Endothelial cell (in vitro differentiated cells): ENCODE measurements at places on chromosomes 2 and 18. TPM values are rescaled to one million over a fixed set of nuclear protein-coding genes. Genes with fewer than 3 reads are reported as not detected.

Gene CCBE1
- total RNA-seq, result 1.2 TPM

Gene CD226
- total RNA-seq, result 0.80 TPM

Gene TDRD15
- 0.05 TPM for total RNA-seq

Gene L3MBTL4
- total RNA-seq, result 0.56 TPM

Gene TMEFF2
- total RNA-seq, result 0.10 TPM

Gene MROH2A
- total RNA-seq, result 0.31 TPM

Gene PROC
- total RNA-seq, result not detected

Gene CYP27A1
- 9.0 TPM for total RNA-seq

Gene ACYP2
- 7.0 TPM for total RNA-seq

- DNase-seq, result no peak
Observed at GRCh38 chr2:237344942-237345341, 69.0 kb downstream of the COL6A3 start.

- DNase-seq, result no peak
Observed at GRCh38 chr2:238284802-238285515, 3.5 kb downstream of the PER2 start.

DNA sequence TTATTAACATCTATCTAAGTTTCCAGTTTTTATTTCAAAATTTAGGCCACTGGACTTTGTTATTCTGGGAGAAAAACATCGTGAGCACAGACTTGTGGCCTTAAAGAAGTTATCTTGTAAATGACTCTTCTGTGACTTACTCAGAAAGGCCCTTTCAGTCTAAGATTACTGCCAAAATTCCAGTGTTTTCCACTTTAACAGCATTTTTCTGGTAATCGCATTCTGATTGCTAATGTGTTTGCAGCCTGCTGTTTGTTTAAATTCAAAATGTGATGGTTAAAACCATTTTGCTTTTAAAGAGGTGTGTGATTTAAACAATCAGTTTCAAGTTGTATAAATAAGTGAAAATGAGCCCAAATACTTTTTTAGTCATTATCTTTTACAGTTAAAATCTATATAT, 136.7 kb upstream of the DAPL1 start:
- no peak for DNase-seq

DNA sequence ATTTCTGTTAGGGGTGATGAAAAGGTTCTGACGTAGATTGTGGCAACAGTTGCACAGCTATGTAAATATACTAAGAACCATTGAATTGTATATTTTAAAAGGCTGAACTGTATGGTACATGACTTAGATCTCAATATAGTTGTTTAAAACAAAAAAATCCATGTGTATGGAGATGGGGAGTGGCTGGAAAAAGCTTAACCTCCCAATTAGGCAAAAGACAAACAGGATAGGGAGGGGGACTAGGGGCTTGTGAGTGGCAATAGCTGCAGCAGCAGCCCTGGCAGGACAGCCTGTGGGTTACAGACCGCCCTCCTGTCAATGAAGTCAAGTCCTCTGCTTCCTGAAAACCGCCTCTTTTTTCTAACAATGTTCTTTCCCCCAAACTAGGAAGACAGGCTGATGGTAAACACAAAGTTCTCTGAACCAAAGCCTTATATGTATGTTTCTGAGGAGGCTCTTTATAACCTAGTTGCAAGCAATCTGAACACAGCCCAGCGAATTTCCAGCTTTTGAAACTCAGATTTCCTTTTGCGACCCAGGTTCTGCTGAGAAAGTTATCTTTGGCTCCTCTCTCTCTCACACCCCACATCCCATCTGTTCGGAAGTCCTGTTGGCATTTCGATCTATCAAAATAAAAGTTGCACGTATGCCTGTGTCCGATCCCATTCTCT, 10.3 kb downstream of the ATP8B1 start:
- no peak for DNase-seq

DNA sequence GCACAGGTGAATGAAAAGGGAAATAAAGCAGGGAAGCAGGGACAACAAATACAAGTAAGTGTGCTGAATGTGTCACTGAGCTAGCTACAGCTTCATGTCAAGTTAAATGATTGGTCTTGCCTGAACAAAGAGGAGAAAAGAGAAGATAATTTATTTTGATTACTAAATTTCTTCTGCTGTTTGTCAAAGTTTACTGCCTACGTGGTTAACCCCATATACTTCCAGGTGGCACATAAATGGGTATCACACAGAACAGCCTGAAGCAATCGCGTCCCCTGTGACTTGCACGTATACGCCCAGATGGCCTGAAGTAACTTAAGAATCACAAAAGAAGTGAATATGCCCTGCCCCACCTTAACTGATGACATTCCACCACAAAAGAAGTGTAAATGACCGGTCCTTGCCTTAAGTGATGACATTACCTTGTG, 434.2 kb downstream of the LRRTM4 start:
- no peak for DNase-seq

GRCh38 chr18:28183418-28184078, 6.6 kb upstream of the CDH2 start:
- DNase-seq, result no peak

GRCh38 chr2:28351621-28352020, 41.0 kb upstream of the FOSL2 start:
- DNase-seq, result no peak

- no peak for DNase-seq
Observed at GRCh38 chr2:238404406-238405216, 22.1 kb upstream of the ASB1 start.

- no peak for DNase-seq
Observed at GRCh38 chr18:67092141-67092540, 424.4 kb downstream of the DSEL start.

- DNase-seq, result no peak
Observed at GRCh38 chr2:164976301-164976700, 21.0 kb upstream of the SLC38A11 start.

- DNase-seq, result no peak
Observed at GRCh38 chr18:79520478-79521390, 125.0 kb downstream of the NFATC1 start.

GRCh38 chr2:237326266-237327171, 87.4 kb downstream of the COL6A3 start:
- no peak for DNase-seq

- DNase-seq, result no peak
Observed at GRCh38 chr18:69689121-69689759, 258.4 kb downstream of the CD226 start.
